ENCODE measurements at places on chromosomes 4 and X.

GRCh38 chr4:123418351-123418931, 21.8 kb downstream of the SPRY1 start:
- DNase-seq: peak; percentile 88

DNA sequence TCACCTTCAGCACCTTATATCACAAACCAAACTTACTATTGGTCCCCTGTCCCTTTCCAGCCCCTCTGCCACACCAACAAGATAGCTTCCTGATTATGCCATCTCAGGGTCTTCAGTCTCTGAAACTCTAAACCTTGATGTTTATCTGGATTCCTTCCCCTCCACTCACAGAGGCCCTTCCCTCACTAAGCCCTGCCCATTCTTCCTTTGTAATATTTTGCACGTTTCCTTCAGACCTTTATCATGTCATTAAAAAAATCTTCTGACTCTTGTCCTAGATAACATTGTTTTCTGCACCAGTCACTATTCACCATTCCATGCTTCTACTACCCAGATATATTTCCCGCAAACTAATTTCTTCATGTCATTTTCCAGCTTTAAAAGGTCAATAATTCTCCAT, 17.7 kb upstream of the CEP135 start:
- DNase-seq: no peak

- no peak for DNase-seq
Measured at GRCh38 chr4:86089781-86090323, 270.0 kb downstream of the MAPK10 start.

GRCh38 chr4:124685851-124686250, 26.7 kb downstream of the ANKRD50 start:
- DNase-seq: no peak

DNA sequence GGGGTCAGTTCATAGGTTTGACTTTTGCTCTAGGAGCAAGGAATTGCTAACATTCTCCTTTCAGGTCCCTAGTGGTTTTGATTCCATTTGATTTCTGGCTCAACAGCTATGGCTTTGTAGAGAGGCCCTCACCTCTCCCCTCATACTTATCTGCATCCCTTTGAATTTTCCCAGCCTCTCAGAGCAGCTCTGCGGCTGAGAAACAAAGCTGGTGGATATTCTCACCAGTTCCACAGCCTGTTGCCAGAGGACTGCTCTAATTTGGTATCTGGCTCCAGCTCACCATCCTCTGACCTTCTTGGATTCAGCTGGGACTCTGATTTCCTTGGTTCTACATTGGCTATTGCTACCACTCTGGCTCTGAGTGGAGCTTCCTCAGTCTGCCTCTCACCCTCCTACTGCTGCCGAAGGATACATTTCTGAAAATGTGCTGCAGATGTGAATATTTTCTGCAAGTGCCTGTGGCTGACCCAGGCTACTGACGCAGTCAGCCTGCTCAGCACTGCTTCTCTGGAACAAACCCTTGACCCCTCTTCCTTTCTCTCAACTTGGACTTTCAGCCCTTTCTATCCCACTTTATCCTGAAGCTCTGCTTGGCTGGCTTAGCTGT, 110.9 kb upstream of the ENPEP start:
- DNase-seq: no peak

GRCh38 chr4:101418466-101418865, 71.1 kb upstream of the PPP3CA start:
- no peak for DNase-seq

DNA sequence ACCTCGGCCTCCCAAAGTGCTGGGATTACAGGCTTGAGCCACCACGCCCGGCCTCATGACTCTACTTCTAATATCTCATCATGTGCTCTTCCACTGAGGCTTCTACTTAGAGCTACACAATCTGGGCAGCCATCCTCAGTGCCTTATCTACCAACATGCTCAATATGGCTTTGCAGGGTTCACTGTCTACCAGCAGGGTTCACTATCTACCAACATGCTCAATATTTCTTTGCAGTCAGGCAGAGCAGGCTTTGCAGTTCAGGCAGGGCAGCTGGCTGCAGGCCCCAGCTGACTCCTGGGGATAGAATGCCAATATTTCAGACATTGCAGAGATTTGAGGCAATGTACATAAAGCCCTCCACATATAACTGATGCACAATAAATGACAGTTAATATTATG, 47.5 kb downstream of the PKD2 start:
- peak; percentile 39 for DNase-seq

DNA sequence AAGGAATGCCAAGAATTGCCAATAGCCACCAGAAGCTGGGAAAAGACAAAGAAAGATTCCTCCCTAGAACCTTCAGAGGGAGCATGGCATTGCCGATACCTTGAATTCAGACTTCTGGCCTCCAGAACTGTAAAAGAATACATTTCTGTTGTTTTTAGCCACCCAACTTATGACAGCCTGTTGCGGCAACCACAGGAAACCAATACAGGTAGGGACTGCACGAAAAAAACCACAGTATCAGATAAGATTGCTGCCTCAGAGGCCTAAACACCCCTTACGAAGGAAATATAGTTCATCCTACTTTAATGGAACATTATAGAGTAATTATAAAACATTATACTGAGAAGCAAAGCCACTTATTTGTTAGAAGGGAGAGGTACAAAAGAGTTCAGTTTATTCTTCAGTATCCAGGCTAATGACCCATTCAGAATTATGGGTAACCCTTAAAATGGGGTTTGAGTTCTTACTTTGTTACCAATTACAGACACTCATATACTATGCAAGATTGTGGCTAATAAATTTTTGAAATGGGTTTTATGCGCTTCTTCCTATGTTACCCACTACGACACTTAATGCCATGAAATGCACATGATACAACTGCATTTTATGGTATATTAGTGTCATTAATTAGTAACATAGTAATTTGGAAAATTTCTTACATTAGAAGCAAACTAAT, 37.4 kb upstream of the SMIM10L2A start:
- DNase-seq: no peak

- DNase-seq: no peak
Measured at GRCh38 chr4:121717680-121718237, 21.0 kb upstream of the ANXA5 start.

DNA sequence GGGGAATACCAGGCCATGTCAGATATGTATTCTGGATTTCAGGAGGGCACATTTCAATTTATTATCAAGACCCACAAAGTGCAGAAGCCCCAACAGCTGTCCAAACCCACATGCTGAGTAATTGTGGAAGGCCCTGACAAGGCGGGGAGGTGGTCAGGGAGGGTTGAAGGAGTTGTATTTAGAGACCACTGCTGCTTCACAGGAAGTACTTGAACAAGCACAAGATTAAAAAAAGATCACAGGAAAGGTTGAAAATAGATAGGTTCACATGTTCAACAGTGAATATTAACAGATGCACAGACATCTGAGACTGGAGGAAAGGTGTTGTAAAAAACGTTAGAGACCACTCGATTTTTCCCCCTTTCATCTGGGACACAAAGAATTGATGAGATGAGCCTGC, 17.9 kb downstream of the ATP8A1 start:
- DNase-seq: no peak

- no peak for DNase-seq
Measured at GRCh38 chrX:150446151-150446550, 83.0 kb downstream of the MAMLD1 start.

DNA sequence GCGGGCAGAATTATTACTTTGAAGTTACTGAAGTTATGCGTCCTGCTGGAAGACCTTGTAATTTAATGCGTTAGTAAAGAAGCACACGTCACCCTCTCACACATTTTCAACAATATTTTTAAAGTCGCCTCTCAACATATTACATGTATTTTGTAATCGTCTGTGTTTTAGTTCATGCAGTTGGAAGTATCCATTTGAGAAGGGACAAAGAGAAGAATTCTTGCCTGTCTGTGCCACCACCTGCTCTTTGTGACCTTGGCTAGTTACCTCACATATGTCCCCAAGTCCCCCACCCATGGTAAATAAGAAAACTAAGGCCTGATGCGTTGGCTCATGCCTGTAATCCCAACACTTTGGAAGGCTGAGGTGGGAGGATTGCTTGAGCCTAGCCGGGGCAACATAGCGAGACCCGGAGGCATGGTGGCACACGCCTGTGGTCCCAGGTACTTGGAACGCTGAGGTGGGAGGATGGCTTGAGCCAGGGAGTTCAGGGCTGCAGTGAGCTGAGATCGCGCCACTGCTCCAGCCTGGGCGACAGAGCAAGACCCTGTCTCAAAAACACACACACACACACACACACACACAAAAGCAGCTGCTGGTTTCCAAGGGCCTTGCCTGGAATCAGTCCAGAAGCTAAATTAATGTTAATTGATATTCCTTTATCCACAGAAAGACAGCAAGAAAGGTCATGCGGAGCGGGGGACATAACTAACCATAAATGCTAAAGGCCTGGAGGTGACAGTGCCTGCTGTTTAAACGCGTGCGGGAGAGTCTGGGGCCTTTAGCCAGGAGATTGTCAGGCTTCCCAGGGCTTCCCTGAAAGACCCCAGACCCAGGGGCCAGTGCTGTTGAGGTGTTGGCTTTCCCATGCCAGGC, 811 bp downstream of the TMEM187 start:
- DNase-seq: no peak

GRCh38 chr4:156941940-156942548, 29.6 kb downstream of the PDGFC start:
- DNase-seq: peak; percentile 86

GRCh38 chrX:46750889-46751288, 8.0 kb downstream of the SLC9A7 start:
- DNase-seq: no peak

DNA sequence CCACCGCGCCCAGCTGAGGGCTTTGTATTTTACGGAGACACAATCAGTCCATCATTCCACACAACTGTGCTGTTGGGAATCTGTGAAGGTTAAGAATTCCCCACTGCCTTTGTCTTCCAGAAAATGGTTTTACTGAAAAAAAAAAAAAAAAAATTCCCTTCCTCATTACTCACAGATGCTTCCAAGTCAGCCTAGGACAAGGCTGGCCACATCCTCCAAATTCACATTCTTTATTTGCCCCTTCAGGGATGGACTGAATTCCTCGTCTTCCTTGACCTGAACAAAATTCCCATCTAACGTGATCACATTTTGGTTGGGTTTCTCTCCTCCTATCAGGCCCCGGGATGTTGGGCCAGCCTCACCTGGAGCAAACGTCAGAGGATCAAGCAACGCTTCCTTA, 130.3 kb downstream of the DHRSX start:
- no peak for DNase-seq

DNA sequence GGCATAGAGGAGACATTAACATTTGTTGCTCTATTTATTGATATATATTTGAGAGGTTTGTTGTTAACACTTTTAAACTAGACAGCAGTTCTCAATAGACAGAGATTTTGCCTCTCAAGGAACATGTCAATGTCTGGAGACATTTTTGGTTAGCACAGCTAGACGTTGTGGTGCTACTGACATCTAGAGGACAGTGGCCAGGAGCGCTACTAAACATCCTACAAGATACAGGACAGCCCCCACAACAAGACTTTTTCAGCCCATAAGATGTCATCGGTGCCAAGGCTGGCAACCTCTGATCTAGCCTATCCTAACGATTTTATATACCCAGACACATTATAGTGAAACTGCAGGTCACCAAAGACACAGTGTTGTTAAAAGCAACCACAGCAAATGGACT, 18.4 kb upstream of the CTSO start:
- peak; percentile 60 for DNase-seq

GRCh38 chr4:149709640-149710039, 106.0 kb downstream of the IQCM start:
- DNase-seq: no peak

GRCh38 chrX:150223176-150224015, 139.7 kb upstream of the MAMLD1 start:
- no peak for DNase-seq

- no peak for DNase-seq
Measured at GRCh38 chr4:14143892-14144291, 516.4 kb upstream of the BOD1L1 start.

DNA sequence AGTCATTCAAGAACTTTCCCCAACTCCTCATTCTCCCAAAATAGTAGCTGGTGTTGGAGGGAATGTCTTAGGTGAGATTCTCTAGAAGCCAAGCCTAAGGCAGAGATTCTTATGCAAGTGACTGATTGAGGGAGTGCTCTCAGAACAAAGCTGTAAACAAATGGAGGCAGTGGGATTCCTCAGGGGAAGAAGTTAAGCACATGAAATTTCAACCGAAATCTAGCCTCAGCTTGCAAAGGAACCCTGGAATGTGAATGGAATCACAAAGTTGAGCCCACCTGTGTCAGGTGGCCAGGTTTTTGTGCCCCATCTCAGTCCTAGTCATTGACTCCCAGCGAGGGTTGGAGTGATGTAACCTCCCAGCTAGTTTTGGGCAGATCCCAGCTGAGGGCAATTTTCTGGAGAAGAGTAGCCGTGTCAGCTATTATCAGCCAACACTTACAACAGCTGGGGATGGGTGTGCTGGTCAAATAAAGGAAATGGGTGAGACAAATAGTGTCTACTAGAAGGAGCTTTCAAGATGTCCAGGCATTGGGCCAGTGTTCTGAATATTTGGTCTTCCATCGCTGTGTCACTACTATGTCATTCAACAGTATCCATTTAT, 29.7 kb upstream of the FGF2 start:
- peak; percentile 18 for DNase-seq

- DNase-seq: peak; percentile 47
Measured at GRCh38 chr4:163542275-163542674, 47.8 kb downstream of the TMA16 start.

- peak; percentile 69 for DNase-seq
Measured at GRCh38 chr4:68373513-68373912, 23.6 kb upstream of the YTHDC1 start.

GRCh38 chr4:78864405-78865024, 74.7 kb downstream of the PAQR3 start:
- peak; percentile 67 for DNase-seq

GRCh38 chr4:135120195-135120594, 918.6 kb upstream of the PABPC4L start:
- DNase-seq: no peak

DNA sequence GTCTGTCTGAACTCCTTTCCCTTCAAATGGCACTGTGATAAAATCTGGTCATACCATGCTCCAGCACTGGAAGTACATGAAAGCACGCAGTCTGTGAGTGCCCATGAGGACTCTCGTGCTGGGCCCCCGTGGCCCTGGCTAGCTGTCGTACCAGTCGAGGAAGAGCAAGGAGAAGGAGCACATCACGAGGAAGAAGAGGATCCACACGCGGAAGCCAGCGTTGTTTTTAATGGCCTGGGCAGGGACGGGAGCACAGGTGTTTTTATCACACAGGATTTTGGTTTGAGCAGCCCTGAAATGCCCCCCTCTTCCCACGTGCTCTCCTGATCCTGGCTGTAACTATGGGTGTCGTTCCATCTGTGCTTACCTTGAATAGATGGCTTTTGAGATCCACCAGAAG, 33.0 kb downstream of the NSG1 start:
- no peak for DNase-seq

DNA sequence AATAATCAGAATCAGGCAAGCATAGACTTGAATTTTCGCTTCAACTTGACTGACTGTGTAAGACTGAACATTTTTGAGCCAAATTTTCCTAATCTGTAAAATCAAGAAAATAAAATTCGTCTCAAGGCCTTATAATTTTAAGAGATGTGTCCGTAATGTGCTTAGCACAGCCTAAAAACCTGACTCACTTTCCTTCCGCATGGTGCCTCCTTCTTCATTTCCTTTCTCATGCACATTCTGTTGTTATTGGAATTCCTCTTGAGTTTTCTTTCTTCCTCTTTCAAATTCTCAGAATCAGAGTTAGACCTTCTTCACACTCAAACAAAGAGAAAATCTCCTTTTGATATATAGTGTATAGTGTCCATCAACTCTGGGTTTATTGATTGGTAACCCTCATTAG, 208.9 kb upstream of the SLIT2 start:
- DNase-seq: no peak

GRCh38 chrX:86066998-86067397, 19.6 kb upstream of the CHM start:
- DNase-seq: peak; percentile 1

Data from RPMI7951 (cell line).